Hippocampal formation (tissue), 2 donors: ENCODE measurements at places on chromosomes 13 and 19.

- DNase-seq: no peak
These were observed 2.4 kb downstream of the DZIP1 start for GRCh38 chr13:95642028-95642621.

- DNase-seq: no peak
These were observed 460.3 kb upstream of the KLHL1 start for GRCh38 chr13:70568571-70568970.

DNA sequence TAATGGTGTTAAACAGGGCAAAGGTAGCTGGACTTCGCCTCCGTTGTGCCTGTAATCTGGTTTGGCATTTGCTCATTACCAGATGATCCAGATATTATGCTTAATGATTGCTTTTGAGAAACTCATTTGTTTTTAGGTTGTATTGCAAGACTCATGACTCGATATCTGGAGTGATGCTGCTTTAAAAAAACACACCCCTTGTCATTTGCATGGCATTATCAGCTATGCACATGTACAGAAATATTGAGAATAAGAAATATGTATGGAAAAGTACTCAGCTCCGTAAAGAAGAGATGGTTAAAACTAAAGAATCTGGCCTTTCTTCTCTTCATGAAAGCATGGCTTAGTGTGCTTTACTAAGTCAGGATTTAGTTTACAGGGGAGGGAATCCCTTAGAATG is 95.0 kb downstream of the ARHGEF7 start:
- no peak for DNase-seq

GRCh38 chr19:15196360-15197005 is 4.3 kb downstream of the NOTCH3 start:
- no peak for DNase-seq

DNA sequence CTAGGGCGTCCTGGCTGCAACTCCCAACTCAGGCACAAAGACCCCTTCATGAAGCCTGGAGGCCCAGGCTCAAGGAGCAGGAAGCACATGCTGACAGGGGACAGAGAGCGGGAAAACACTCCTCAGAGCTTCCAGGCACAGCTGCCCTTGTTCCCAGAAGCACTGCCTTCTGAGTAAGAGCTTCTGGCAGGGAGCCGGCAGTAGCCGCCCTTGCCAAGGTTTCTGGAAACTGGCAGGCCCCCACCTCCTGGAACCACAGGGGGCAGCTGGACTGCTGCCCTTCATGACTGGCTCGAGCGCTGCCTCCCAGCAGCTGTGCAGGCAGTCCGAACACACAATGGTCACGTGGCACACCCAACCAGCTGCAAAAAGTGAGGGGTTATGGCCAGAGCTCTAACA is 33.6 kb upstream of the EPHX3 start:
- peak; percentile 91 for DNase-seq

DNA sequence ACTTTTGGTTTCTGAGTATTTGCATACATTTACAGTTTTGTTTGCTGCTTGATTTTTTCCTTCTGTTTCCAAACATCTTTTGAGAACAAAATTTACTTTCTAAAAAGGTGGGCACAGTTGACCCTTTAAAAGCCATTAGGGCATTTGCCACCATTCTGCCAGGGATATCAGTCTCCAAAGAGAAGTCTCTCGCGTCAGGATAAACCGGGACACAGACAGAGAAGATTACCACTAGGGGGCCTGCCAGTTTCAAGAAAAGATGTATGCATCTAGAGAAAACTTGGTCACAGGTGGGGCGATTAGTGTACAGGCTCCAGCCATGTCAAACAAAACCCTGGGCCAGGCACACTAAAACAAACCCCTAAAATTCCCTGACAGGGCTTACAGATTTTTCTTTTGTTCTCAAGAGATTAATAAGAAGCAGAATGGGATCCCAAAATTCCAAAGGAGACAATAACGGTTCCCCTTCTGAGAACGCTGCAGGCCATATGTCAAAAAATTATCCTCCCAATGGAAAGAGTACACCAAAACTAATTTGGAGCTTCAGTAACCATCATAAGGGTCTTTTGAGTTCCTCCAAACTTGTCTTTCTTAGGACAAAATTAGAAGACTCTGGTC is 10.7 kb upstream of the PABPC3 start:
- peak; percentile 72 for DNase-seq

DNA sequence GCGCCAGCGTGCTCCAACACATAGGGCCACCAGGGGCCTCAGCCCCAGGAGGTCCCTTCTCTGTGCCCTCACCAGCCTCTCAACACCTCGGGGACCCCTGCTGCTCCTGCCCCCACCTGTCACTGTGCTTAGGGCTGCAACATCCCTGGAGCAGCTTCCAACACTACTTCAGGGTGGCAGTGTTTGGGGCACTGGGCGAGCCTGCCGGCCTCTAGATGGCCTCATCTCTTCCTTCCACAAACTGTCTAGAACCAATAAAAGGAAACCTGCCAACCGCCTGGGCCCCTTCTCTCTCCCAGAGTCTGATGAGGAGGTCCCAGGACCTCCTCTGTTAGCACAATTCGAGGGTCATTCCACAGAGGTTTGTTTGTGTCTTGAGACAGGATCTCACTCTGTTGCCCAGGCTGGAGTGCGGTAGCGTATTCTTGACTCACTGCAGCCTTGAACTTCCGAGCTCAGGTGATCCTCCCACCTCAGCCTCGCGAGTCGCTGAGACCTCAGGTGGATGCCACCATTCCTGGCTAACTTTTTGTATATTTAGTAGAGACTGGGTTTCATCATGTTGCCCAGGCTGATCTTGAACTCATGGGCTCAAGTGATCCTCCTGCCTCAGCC is 10.1 kb upstream of the SHD start:
- no peak for DNase-seq

DNA sequence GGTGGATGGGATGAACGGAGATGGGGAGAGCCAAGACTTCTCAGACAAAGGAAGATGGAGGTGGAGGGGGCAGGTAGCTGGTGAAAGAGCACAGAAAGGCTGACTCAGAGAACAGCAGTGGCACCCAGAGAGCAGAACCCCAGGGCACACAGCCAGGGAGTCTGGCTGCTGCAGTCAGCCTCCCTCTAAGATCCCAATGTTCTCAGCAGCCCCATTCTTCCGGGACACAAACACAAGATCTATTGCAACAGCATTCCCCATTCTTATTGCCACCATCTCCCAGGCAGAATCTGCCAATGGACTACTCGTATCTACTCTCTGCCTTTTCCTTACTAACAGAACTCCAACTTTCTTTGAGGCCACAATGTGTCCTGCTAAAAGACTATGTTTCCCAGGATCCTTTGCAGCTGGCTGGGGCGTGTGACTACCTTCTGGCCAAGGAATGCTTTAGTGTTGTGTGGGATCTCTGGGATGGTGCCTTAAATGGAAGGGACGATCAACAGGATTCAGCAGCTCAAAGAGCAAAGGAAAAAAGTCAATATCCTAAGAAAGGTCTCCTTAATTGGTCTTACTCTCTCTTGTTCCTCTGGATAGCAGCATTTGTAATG is 7.5 kb downstream of the THAP8 start:
- no peak for DNase-seq

DNA sequence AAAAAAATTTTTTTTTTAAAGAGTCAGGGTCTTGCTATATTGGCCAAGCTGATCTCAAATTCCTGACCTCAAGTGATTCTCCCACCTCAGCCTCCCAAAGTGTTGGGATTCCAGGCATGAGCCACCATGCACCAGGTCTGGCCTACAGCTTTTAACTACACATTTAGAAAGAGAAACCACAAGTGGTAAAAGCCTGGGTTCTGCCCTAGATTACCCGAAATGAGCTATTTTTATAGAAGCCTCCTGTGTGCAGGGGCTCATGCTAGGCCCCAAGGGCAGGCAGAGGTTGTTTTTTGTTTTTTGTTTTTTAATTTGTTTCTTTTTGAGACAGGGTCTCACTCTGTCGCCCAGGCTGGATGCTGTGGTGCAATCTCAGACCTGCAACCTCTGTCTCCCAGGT is 14.0 kb upstream of the MYADM start:
- DNase-seq: no peak

DNA sequence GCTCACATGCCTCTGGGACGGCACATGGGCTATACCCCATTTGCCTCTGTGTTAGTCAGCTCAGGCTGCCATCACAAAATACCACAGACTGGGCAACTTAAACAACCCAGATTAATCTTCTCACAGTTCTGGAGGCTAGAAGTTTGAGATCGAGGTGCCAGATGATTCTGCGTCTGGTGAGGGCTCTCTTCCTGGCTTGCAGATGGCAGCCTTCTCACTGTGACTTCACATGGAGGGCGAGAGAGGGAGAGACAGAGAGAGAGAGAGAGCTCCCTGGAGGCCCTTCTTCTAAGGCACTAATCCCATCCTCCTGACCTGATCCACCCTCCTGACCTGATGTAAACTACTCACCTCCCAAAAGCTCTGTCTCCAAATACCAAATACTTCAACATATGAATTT is 55.0 kb downstream of the GPR12 start:
- no peak for DNase-seq

GRCh38 chr13:34303346-34303745 is 485.4 kb downstream of the RFC3 start:
- no peak for DNase-seq

DNA sequence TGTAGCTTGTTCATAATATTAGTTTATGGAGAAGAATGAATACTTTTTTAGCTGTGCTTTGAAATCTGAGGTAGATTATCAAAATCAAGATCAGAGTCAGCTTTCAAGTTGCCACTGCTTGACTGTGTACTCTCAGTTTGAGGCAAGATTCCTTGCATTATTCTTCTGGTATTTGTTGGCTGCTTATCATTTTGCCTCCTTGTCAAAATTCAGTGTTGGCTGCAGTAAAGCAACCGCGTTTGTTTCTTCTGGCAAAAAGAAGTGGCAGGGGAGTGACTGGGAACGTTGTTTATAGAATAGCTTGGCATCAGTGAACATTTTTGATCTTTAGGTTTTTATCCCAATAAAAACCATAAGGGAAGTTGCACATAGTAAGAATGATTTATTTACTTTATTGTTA is 419.3 kb upstream of the GPC6 start:
- no peak for DNase-seq

DNA sequence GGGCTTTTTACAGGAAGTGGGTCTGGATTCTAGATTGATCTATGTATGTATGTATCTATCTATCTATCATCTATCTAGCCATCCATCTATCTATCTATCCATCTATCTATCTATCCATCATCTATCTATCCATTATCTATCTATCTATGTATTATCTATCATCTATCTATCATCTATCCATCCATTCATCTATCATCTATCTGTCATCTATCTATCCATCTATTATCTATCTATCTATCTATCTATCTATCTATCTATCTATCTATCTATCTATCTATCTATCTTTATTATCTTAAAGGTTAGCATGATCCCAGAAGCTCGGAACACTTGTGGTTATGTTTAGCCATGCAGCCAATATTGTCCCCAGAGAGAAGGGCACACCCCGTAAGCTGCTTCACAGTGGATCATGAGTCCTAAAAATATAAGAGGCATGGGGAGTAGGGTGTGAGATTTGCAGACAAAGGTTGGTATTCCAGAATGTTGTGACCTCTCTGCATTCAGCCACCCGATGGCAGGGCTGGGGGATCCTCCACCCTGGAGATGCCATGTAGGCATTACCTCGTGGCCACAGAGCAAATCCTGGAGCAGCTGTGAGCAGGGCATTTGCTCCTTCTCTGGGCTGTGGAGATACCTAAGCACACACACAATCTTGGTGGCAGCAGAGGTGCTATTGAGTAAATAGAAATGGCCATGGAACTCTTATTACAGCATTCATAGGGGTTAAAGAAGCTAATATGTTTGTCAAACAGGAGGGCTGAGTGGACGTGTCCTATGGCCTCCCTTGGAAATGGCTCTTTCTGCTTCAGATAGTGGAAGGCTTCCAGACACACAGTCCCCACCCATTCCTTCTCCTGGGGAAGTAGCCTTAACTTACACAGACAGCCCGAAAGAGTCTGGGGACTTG is 310.0 kb upstream of the TSHZ3 start:
- DNase-seq: no peak

GRCh38 chr19:3336680-3337523 is 29.5 kb upstream of the NFIC start:
- DNase-seq: peak; percentile 59

- no peak for DNase-seq
These were observed 56.4 kb upstream of the MBNL2 start for GRCh38 chr13:97165502-97166425.

GRCh38 chr19:355134-355533 is 10.5 kb upstream of the MIER2 start:
- DNase-seq: no peak

- no peak for DNase-seq
These were observed 273.7 kb downstream of the DIAPH3 start for GRCh38 chr13:59890054-59890453.

DNA sequence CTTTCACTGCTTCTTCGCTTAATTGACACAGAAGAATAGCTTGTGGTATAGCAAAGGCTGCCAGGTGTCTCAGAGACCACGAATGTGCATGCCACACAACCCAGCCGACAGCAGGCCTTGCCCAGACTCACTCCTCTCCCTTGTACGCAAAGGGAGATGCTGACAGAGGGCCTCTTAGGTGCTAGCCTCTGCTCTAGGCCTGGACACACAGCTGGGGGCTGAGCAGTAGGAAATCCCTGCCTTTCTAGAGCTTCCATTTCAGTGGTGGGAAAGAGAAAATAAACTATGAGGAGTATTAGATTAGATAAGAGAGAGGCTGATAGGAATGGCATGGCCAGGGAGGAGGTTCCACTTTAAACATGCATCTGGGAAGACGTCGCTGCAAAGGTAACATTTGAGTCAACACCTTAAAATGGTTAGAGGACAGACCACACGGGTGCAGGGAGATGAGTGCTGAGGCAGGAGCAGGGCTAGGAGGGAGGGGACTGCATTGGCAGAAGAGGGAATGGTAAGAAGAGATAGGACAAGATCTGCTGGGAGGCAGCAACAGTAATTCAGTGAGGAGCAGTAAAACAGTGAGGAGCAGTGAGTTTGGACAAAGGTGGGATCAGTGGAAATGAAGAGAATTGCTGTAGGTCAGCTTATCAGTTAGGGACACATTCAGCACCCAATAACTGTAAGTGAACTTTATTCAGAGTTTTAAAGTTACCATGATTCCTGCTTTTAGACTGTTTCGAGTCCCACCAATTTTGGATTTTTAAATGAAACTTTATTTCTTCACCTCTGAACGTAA is 100.0 kb downstream of the RNF17 start:
- DNase-seq: no peak

DNA sequence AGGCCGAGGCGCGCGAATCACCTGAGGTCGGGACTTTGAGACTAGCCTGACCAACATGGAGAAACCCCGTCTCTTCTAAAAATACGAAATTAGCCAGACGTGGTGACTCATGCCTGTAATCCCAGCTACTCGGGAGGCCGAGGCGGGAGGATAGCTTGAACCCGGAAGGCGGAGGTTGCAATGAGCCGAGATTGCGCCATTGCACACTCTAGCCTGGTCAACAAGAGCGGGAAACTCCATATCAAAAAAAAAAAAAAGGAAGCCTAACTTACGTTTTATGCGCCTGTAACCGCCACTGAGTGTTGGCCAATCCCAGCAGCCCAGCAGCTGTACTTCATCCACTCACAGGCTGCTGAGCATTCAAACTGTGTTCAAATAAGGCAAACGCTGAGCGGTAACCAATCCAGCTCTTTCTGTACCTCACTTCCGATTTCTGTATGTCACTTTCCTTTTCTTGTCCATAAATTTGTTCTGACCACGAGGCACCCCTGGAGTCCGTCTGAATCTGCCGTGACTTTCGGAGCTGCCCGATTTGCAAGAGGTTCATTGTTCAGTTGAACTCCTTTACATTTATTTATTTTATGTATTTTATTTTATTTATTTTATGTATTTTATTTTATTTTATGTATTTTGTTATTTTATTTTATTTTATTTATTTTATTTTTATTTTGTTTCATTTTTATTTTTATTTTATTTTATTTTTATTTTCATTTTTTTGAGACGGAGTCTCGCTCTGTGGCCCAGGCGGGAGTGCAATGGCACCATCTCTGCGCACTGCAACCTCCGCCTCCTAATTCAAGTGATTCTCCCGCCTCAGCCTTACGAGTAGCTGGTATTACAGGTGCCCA is 18.2 kb downstream of the DPRX start:
- DNase-seq: no peak
